ENCODE measurements at places on chromosomes 5 and 9. TPM values are rescaled to one million over a fixed set of nuclear protein-coding genes. Genes with fewer than 3 reads are reported as not detected.

DNA sequence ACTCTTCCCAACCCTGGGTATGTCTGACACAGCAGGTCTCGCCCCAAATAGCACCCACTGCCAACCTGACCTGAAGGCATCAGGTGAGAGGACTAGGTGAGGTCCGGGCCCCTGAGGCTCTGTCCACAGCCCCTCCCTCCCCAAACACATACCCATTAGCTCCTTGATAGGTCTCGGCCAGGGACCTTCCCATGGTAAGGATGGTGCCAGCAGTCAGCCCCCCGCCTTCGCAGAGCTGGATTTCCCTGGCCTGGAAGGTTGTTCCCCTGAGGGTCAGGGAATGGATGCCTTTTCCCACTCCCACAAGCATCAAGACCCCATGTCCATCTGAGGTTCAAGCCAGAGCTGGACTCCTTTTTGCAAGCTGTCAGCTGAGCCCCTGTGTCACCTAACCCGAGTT lies 2.7 kb downstream of the ENHO start:
- no peak for DNase-seq

The SNCB gene
- not detected for total RNA-seq

GRCh38 chr9:99116003-99116411 lies 11.1 kb downstream of the TGFBR1 start:
- DNase-seq, result no peak

- no peak for DNase-seq
These were observed 95.5 kb upstream of the CACNA1B start for GRCh38 chr9:137781906-137782585.

- DNase-seq, result no peak
These were observed 796 bp upstream of the PDLIM7 start for GRCh38 chr5:177498013-177498787.

GRCh38 chr5:29229461-29229860 lies 1964.0 kb upstream of the CDH6 start:
- no peak for DNase-seq

GRCh38 chr9:137820161-137820855 lies 57.3 kb upstream of the CACNA1B start:
- no peak for DNase-seq

The ANXA2R gene
- total RNA-seq, result 22.7 TPM

DNA sequence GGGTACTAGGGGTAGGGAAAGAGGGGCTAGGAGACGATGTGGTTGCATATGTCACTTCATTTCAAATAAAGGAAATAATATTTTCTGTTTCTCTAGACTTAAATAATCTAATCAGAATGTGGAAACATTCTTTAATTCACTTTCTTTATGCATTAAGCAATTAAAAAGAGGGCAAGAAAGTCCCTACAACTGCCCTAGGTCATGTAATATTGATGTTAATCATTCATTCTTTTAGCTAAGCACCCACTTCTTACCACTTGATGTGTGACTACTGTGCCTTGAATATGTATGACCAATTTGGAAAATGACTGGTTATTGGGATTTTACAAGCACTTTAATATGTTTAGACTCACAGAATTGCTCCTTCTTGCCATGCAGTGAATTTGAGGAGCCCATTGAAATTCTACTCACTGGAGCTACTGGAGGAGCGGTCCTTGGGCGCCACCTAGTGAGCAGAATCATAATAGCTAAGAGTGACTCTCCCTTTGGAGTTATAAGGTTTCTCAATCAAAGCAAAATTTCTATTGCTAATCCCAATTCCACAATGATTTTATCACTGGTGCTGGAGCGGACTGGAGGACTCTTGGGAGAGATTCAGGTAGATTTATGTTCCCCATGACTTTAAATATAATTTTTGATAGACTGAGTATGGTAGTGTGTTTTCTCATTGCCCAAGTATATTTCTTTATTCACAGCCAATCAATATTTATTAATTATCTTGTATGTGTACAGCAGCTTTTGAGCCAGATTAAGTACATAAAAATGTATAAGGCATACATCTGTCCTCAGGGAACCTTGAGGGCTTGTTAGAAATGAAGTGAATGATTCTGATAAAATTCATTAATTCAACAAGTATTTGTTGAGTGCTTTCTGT lies 225.1 kb downstream of the ADGRV1 start:
- peak; percentile 86 for DNase-seq

The BARHL1 gene
- not detected for total RNA-seq

The ZNF658 gene
- total RNA-seq, result 0.08 TPM

GRCh38 chr9:113611461-113612215 lies 148.1 kb downstream of the RGS3 start:
- DNase-seq, result no peak

DNA sequence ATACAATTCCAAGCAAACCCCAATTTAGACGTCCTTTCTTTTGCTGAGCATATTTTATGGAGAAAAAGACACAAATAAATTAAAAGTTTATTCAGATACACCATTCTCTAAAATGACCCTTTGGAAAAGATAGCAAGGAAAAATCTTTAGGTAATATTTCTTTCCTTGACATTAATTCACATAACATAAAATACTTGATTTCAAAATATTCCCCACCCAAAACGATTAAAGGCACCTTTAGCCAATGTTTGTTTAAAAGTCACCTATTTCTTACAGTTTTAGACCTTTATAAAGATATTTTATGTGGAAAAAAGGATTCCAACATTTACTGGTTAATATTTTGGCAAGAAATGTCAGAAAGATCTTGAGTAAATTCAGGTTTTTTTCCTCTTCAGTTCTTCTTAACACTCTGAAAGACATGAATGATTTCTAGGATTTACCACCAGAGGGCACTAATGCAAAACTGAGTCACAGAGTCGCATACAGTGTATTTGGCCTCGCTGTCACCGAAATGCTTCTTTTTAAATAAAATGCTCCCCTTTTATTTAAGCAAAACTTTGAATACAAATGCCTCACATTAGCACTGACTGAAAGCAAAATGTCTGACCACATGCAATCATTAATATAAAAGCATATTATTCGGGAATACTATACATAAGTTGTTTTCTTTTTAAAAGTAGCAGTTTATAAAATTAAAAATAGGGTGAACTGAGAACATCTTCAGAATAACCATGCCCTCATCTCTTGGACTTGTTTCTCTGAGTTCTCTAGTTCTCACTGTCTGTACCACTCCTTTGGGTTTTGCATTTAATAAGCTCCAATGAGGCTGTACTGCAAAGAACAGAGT lies 122.5 kb downstream of the SLC1A3 start:
- peak; percentile 83 for DNase-seq

GRCh38 chr5:97094579-97095317 lies 47.7 kb downstream of the LIX1 start:
- DNase-seq, result no peak

The RASEF gene
- 61.9 TPM for total RNA-seq

The UBE2QL1 gene
- not detected for total RNA-seq

- peak; percentile 57 for DNase-seq
These were observed at the start of gene TMOD1 for GRCh38 chr9:97501177-97501971. TSS of gene TMOD1 (plus strand) at chr9:97501666. CDS start at chr9:97524189, 22,523 bp downstream.

The EQTN gene
- 0.18 TPM for total RNA-seq

The SLC2A6 gene
- 12.5 TPM for total RNA-seq

The PDGFRB gene
- total RNA-seq, result not detected

The HACD4 gene
- not detected for total RNA-seq

The CDH10 gene
- not detected for total RNA-seq

DNA sequence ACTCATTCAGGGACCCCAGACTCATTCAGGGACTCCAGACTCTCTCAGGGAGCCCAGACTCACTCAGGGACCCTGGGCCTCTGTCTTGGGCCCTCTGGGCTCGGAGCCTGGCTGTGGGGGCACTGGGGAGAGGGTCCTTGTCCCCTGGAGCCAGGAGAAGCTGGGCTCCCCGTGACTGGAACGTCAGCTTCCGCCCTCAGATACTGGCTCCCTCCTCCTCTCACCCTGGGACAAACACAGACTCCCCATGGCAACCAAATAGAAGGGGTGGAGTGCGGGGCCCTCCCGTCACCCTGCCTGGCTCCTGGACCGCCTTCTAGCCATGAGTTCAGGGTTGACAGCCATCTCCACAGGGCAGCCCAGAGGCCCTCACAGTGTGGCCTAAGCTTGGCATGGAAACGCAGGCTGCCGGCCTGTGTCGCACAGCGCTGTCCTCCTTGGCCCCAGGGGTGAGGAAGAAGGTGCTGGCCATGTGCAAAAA lies 27.6 kb downstream of the ZDHHC11B start:
- DNase-seq, result peak; percentile 82

The PDCD1LG2 gene
- not detected for total RNA-seq

- no peak for DNase-seq
These were observed 371.0 kb downstream of the CSNK1G3 start for GRCh38 chr5:123882965-123883345.

The SPINK4 gene
- 1.3 TPM for total RNA-seq

The CD14 gene
- total RNA-seq, result 12.2 TPM

DNA sequence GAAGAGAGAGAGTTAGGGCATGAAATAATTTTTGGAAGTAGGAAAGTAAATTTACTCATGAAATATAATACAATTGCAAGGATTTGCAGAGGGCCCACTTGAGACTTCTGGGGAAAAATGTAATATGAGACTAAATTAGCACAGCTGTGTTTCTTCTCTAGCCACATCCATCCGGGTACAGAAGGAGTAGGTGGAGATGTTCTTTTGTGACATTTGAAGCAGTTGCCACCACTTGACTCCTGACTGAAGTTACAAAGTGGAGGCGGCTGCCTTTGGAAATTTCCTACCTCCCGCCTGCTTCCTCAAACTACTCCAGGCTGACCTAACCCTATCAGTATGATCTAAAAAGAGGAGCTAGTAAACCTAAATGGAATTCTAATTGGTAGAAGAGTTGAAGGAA lies 58.1 kb upstream of the SHISAL2B start:
- DNase-seq, result no peak

- DNase-seq, result no peak
These were observed 439.0 kb downstream of the CSNK1G3 start for GRCh38 chr5:123950701-123951581.

DNA sequence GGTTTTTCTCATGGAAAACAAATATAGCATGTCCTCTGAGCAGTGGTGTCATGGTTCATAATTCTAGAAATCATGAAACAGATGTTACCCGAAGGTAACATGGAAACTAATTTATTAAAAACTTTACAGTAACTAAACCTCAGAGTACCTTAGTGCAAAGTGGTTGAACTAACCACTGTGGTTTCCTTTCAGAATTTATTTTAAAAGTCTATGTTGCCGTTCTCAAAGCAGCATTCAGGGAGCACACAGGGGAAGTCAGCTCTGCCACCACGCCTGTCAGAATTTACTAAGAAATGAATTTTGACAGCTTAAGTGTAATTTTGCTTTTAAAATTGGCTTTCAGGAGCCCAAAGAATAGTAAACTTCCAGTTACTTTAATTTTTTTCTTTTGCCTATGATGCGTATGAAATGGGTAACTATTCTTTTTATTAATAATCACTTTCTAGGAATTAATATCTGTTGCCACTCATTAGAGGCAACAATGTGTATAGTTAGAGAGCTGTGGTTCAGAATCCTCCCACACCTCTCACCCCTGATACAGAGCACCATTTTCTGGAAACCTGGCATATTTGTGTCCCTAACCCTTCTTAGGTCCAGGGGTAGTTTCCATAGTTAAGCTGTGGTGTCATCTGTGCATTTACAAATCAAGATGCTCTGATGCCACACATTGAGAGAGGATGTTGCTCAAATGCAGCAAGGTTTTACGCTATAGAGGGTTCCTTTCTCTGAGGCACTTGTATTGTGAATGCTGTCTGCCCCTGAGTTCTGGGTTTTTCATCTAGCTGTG lies 202.6 kb downstream of the ZSWIM6 start:
- DNase-seq, result no peak

DNA sequence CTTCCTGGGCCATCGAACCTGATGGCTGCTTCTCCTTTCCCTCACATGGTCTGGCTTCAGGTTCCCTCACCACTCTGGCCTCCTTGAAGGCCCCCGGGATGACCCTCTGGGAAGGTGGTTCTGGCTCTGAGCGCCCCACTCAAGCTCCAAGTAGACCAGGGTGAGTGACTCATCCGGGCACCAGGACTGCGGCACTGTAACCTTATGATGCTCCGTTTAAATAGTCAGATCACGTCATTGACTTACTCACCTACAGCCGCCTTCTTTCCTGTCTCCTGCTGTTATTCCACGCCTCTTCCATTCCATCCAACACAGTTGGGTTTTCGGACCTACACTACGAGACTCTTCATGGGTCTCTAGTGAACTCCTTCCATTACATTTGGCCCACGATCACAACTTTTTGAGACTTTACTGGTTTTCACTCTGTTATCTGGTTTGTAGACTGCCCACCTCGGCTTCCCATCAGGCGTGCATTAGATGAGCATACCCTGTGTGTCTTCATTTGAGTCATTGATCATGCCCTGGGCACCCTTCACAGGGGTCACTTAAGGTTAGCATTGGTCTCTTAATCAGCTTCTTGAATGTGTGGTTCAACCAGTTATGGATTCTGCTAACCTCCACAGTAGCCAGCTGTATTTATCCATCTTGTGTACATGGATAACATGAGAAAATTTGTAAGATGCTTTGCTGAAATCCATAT lies 138.8 kb upstream of the LMX1B start:
- DNase-seq, result no peak

The EGFLAM gene
- not detected for total RNA-seq

GRCh38 chr5:40514976-40515375 lies 164.7 kb upstream of the PTGER4 start:
- DNase-seq, result no peak

GRCh38 chr5:79396265-79396664 lies 117.7 kb downstream of the HOMER1 start:
- DNase-seq, result no peak

The HAVCR1 gene
- not detected for total RNA-seq

DNA sequence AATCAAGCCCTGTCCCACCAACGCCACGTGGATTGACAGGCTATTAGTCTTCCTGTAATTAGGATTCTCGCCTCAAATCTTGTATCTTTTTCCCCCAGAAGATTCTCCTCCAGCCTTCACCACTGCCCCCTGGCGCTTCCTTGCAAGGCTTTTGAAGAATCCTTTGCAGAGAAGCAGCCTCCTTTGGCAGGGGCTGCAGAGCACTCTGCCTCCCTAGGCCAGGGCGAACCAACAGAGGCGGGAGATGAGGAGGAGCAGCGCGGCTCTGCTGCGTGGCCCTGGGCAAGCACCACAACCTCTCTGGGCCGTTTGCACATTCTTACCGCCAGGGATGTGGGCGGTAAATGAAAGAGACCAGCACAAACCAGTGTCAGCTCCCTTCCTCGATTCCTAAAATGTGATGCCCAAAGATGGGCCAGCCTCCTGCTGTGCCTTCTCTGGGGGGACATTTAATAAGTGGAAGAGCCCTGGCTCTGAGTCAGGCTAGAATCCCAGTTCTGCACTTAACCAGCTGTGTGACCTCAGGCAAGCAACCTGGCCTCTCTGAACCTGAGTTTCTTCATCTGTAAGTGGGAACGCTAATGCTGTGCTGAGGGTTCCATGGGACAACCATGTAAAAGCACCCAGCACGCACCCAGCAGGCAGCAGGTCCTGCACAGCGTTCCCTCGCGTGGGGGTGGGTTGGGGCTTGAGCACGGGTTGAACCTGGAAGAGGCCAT lies 128.6 kb downstream of the KCNIP1 start:
- no peak for DNase-seq

DNA sequence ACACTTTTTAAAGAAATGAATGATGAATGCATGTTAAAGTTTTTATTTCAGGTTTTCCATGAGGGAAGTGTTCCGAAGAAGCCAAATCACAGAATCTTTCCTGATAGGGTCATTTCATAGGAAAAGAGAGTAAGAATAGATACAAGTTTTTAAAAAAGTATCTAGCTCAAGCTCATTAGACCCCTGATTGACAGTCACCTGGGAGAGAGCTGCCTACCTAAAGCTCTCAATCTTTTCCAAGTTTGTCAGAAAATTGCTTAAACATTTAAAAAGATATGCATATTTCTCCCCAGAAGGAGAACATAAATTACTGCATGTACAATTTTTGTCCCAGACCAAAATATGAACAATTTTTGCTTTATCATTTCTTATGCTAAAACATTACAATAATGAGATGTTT lies 47.9 kb upstream of the CHSY3 start:
- DNase-seq, result no peak

- DNase-seq, result no peak
These were observed 2.7 kb upstream of the CKMT2 start for GRCh38 chr5:81230416-81230815.

Data from HT-29 (cell line).